SHP77 (cell line): ENCODE measurements at places on chromosomes 2 and 18.

- no peak for DNase-seq
Measured at GRCh38 chr2:171939058-171939742, 16.9 kb downstream of the HAT1 start.

GRCh38 chr2:198214114-198214596 lies 409.8 kb downstream of the PLCL1 start:
- no peak for DNase-seq

DNA sequence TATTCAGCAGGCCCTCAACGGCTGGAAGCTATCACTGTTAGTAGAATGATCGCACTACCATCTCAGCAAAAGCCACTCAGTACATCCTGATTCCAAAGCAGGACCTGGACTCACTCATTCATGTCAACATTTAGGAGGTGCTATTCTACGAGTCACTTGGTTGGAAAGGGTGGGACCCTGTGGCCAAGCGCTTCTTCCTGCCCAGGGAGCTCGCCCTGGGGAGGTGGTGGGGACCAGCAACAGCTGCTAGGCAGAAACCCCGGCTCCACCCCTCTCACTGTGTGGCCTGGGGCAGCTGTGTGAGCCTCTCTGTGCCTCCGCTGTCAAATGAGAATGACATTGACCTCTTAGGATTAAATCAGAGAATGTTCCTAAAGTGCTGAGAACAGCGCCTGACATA lies 231.4 kb downstream of the EIPR1 start:
- DNase-seq: no peak

DNA sequence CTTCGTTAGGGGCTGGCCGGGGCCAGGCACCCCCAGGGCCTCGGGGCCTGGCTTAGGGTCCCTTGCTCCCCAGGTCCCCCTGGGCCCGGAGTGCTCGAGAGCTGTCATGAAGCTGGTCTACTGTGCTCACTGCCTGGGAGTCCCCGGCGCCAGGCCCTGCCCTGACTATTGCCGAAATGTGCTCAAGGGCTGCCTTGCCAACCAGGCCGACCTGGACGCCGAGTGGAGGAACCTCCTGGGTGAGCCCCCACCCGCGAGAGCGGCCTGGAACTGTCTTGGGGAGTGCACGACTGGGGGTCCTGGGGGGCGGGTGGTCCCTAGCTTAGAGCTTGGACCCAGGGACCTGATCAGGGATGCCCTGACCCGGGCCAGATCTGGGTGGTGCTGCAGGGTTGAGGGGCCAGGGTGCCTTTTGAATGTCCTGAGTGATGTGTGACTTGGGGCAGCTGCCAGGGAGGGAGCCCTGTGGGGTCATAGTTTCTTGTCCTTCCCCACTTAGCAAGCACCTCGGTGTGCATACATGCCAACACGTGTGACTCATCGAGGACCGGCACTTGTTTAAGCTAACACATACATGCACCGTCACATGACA lies 27.9 kb downstream of the GPC1 start:
- no peak for DNase-seq

DNA sequence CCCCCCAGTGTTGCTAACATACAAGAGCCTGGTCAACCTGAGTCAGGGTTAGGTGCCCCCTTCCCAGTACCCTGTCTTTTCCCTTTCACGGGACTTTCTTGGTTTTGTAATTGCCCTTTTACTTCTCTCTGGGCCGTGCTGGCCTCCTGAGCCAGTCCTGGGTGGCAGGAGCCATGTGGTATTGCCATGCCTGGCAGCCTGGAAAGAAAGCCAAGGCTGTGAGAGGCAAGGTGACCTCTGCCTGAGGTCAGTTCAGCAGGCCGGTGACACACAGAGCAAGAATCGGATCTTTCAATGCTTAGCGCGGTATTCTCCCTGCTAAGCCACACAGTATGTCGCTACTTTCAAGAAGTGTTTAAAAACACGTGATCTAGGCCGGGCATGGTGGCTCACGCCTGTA lies 52.3 kb downstream of the C18orf63 start:
- DNase-seq: no peak

GRCh38 chr2:20484034-20484617 lies 37.3 kb downstream of the RHOB start:
- DNase-seq: no peak

- DNase-seq: no peak
Measured at GRCh38 chr2:35125278-35125677, 1230.3 kb upstream of the CRIM1 start.

DNA sequence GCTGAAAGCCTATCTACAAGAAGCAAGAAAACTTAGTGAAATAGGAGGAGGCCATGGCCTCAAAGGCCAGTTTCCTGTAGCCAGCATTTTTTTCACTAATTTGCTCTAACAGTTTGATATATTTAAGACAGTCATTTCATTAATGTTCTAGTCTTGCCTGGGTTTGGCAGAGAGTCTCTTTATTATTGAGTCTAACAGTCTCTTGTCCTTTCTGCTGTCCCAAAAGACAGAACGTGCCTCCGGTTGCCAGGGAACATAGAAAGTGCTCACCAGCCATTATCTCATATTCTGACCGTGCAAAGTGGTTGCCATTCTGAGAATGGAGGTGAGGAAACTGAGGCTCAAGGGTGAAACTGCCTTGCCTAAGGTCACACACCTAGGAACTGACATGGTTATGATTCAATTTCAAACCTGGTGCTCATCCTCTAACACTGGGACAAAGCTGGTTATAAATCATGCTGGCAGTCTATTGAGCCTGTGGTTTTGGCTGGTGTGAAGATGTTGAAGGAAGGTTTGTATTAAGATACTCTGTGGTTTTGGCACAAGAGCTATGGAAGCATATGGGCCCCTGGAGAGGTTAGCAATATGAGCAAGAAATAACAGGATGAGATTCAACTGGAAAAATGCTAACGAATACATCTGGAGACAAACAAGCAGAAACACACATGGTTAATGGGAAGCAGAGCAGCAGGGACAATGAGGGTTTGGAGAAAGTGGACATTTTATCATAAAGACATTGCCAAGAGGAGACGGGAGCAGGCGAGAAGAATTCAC lies 903.3 kb upstream of the KLHL29 start:
- no peak for DNase-seq

GRCh38 chr18:43720041-43720440 lies 442.8 kb upstream of the SYT4 start:
- DNase-seq: no peak
